ENCODE measurements at places on chromosomes 5 and 9.

- DNase-seq, result peak; percentile 6
These were observed 28.1 kb downstream of the NTRK2 start for GRCh38 chr9:84697509-84698114.

DNA sequence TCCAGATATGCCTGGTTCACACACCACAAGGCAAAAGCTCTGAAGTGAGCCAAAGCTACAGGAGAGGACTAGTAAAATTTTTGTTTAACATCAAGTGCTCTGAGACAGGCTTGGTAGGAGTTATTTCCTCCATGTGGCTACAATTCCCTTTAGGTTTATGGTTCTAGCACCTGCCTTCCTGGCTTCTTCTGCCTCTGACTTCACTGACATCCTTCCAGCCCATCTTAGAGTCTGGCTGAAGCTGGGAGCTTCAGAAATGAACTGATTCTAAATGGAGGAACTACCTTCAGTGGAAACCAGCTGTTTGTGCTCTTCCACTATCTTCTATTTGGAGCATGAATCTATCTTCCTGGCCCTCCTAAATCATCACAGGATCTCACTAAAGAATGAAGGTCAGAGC, 215.3 kb upstream of the FBXL7 start:
- no peak for DNase-seq

DNA sequence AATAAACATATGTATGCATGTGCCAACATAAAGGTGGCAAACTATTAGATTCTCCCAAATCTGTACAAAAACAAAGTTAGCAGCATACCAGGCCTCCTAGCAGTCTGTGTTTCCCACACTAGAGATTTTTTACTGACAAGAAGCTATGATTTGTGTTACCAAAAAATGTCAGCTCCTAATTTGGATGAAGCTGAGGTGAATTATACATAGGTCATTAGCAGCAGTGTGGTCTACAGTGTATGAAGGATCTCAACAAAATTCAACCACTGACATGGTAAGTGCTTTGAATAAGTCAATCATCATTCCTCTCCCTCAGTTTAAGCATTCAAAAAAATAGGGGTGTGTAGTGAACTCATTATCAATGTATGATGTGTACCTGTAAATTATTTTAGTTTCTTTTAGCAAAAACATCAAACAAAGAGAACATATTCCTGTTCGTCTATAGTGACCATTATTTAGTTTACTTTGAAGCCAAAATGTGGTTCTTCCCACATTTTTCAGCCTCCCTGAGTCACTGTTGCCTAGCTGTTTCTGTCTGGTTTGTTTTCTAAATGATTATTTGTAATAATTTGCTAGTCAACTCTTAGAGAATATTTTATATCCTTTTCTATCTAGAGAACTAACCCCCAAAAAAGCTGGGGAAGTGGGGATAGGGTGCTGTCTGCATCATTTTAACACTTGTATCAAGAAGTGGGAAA, 52.1 kb upstream of the RGMB start:
- no peak for DNase-seq

DNA sequence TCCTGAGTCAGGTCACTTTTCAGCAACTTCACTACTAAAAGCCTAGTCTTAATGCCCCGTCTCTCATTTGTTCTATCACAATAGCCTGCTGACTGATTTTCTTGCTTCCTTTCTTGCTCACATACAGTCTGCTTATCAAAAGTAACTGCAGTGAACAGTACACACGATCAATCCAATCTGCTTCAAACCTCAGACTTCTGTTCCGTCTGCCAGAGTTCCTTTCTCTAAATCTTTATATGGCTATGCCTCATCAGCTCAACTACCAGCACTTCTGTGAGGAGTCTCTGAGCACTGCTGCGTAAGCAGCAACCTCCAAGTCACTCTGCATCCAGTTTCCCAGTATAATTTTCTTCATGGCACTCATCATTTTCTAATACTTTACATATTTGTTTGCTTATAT, 34.8 kb upstream of the PUM3 start:
- no peak for DNase-seq

Measured in stimulated activated CD8-positive, alpha-beta memory T cell treated with anti-CD3 and anti-CD28 coated beads, Interleukin-15, amount 100 ng/mL, for 24 hours (primary cell).